ENCODE measurements at places on chromosomes 6 and 20.

DNA sequence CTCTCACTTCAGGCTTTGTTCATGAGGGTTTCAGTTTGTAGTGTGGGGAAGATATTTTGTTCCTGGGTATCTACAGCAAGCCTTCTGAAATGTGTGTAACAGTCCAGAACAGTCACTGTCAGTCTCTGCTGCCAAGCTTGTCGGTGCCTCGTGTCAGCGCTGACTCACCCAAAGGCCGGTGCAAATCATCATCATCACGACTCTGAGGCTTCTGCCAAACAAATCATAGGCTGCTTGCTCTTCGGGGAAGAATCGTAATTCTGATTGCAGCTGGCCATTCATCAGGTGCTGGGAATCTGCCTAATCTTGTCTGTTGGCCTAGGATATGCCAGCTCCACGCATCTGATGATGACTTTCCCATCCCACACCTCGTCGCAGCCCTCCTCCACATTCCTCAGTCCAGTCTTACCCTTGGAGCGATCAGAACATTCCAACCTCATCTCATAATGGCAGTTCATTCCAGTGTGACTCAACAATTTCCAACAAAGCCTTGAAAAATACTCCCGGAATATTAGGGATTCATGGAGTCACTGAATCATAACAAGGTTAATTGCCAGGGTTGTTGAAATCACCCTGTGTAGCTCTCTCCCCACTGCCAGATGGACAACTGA, 40.9 kb downstream of the ALDH8A1 start:
- peak; percentile 81 for DNase-seq

DNA sequence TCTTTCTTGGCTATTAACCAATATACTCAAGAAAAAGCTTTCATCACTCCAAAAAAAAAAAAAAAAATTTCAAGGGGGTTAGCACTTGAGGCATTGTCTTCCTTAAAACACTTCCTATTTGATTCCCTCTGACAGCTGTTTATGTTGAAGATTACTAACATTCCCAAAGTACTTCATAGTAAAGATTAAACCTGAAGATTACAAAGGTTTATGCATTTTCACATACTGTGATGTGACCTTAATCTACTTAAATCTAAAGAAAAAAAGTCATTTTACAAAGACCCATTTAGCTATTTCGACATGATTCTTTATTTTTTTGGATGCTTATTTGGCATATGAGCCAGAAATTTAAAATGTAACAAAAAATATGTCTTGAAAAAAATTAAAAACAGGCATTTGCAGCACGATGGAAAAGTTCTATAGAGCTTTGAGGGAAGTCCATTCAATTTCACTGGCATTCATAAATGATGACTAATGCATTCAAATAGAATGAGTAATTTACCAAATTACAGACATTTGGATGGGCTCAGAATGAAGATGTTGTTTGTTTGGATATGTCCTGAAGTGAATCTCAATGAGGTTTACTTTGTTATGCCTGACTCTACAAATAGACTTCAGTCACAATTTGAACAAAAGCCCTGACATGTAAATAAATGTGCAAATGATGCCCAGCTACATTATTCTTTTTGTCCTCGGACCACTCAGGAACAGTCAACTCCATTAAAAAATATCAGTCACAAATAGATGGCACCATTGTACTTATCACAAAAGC, 674.6 kb upstream of the MARCKS start:
- DNase-seq: peak; percentile 54

- no peak for DNase-seq
Measured at GRCh38 chr6:30683980-30684338, 2.5 kb downstream of the PPP1R18 start.

DNA sequence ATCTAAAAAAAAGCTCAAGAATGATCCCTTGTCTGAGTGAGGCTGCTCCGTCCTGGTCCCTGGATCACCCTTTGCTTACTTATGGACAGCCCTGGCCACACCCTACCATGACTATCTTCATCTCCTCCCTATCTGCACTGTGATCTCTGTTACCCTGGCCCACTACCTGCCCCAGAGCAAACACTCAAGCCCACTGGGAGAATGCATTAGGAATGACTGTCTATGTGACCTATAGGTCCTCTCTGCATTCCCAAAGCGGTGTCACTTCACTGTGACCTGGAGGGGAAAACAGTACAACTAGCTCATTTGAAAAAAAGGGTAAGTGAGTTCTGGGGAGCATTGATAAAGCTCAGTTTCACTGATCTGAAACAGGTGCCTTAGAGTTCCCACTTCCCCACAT, 86.4 kb upstream of the FOXP4 start:
- DNase-seq: no peak

DNA sequence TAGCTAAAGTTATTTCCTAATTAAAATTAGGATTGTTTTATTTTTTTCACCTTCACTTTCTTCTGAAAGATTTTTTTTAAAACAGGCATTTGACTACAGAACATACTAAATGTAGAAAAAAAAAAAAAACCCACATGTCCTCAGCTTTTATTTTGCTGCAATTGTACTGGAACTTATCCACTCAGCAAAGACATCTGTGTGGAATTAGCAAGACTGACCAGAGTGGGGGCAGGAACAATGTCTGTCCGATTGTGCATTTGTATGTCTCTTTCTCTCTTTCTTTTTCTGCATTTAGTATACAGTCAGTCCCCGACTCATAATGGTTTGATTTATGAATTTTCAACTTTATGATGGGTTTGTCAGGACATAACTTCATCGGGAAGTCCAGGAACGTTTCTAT, 77.3 kb downstream of the CHD6 start:
- no peak for DNase-seq

DNA sequence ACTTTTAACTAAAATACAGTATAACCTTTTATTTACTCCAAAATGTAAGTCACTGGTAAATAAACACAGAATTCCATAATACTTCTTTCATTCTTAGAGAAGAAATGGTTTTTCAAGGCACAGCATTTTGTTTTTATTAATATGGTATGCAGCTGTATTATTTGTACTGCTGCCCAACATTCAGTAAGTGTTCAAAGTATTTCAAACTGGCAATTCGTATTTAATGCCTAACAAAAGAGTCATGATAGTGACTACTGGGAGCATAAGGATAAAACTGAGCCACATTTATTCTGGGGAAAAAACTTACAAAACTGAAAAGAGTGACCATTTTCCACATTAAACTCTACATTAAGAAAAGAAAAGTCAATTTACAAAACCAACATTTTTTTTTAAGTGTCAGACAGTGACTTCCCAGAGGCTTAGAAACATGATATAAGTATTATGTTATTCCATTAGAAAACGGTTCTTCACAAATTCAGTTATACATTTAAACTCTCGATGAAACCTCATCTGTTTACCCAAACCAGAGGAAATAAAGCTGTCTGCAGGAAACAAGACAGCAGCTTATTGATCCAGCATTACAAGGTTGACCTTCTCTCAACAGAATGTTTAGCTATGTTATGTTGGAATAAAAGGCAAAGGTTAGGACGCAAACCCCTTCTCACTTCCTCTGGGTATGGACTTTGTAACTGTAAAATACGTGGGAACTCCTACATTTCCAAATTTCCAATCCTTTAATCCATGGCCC, 24.3 kb downstream of the EPB41L2 start:
- DNase-seq: no peak

GRCh38 chr20:47950124-47950912, 165.0 kb upstream of the SULF2 start:
- peak; percentile 23 for DNase-seq

DNA sequence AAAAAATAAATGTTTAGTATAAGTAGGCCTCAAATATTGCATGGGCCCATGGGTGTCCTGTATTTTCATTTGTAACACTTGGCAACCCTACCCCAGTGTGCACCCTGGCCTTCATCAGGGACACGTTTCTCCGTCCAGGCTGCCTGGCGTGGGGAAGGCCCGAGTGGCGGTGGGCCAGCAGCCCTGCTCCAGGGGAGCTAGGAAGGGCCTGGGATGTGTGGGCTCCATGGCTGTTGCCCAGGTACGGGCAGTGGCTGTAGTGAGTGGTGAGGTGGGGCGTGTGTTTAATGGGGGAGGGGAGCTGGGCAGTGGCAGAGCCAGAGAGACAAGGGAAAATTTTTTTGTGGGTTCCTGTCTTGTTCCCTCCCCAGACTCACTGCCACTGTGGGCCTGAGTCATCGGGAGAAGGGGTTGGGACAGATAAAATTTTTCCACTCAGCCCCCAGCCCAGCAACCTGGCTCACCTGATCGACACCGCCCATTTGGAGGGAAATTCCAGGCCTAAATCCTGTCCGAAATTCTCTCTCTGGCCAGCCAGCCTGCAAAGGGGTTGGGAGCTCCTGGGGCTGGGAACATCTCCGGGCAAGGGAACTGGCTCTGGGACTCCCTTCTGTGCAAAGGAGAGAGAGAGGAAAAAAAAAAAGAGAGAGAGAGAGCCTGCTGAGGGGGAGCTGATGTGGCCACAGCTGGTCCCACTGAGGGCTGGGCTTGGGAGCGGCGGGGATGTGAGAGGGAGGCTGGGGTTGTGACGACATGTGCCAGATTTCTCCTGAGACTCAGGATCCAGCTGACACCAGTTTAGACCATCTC, 32.5 kb upstream of the VEGFA start:
- no peak for DNase-seq

- no peak for DNase-seq
Measured at GRCh38 chr6:39695447-39695846, 29.8 kb downstream of the KIF6 start.

DNA sequence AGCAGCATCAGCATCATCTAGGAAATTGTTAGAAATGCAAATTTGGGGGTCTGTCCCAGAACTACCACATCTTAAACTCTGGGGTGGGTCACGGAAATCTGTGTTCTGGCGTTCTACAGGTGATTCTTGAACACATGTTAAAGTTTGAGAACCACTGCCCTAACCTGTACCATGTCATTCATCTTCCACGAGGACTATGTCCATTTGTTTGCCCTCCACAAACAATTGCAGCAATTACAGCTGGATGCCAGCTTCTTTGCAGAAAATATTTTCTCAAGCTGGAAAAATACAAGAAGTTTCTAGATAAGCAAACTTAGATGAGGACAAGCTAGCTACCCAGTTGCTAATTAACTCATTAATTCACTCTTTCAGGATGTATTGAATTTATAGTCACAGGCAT, 54.1 kb downstream of the MAFB start:
- no peak for DNase-seq

GRCh38 chr6:16355699-16356446, 117.5 kb downstream of the GMPR start:
- no peak for DNase-seq

DNA sequence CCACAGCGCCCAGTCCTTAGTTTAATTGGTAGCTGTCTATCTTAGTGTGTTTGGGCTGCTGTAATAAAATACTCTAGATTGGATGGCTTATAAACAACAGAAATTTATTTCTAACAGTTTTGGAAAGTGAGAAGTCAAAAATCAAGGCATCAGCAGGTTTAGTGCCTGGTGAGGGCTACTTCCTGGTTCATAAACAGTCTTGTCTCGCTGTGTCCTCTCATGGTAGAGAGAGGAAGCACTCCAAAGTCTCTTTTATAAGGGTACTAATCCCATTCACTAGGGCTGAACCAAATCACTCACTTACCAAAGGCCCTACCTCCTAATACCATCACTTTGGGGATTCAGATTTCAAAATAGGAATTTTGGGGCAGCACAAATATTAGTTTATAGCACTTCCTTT, 336.9 kb upstream of the RSPO3 start:
- no peak for DNase-seq

GRCh38 chr6:92043777-92044176, 1375.6 kb downstream of the EPHA7 start:
- DNase-seq: no peak

- peak; percentile 52 for DNase-seq
Measured at GRCh38 chr6:112802144-112802543, 455.0 kb downstream of the RFPL4B start.

GRCh38 chr20:58660855-58661597, 9.9 kb downstream of the STX16 start:
- no peak for DNase-seq

DNA sequence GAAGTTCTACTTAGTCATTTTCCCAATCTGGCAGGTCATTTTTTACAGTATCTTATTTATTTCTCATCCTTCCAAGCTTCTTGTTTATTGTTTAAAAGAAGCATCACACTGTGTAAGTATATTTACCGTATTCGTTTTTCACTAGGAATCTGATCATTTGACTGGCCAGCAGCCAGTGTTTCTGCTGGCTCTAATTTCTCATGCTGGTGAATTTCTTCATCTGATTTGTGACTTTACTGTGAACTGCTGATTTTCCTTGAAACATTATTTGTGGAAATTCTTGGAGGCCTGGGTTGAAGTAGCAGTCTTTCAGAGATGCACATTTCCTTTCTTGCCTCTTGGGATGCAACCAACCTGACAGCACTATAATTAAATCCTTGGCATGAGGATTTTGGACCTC, 65.9 kb downstream of the PREP start:
- DNase-seq: no peak

- DNase-seq: no peak
Measured at GRCh38 chr6:44630125-44631028, 242.9 kb downstream of the CDC5L start.

DNA sequence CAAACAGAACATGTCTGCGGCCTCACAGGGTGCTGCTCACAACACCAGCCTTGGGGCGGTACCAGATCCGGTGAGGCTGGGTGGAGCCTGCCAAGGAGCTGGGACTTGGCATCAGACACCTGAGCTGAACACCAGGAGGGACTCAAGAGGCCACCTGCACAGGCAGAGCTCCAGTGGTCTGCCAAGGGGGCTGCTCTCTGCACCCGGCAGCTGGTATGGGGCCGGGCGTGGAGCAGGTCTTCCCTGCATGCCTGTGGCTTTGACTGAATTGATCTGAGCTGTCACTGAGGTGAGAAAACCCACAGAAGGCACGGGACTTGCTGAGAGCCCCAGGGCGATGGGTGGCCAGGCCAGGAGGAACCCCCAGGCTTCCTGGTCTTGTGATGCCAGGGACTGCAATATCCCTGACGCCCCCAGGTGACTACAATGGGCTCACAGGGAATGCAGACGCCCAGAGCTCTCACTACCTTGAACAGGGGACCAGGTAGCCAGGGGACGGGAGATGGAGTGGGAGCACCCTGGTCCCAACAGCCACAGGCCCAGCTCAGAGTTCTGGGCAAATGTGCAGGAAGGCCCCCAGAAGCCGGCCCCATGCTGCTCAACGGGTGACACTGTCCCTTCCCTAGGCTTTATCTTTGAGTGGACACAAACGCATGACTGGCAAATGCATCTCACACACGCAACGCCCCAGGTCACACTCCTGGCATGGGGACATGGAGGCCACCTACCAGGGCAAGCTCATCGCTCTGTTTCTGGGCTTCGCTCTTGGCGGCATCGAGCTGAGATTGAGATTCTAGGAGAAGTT, 48.2 kb downstream of the DSTN start:
- DNase-seq: no peak

All from retinal pigment epithelial cell (primary cell).